ENCODE measurements at places on chromosomes 4 and X.

DNA sequence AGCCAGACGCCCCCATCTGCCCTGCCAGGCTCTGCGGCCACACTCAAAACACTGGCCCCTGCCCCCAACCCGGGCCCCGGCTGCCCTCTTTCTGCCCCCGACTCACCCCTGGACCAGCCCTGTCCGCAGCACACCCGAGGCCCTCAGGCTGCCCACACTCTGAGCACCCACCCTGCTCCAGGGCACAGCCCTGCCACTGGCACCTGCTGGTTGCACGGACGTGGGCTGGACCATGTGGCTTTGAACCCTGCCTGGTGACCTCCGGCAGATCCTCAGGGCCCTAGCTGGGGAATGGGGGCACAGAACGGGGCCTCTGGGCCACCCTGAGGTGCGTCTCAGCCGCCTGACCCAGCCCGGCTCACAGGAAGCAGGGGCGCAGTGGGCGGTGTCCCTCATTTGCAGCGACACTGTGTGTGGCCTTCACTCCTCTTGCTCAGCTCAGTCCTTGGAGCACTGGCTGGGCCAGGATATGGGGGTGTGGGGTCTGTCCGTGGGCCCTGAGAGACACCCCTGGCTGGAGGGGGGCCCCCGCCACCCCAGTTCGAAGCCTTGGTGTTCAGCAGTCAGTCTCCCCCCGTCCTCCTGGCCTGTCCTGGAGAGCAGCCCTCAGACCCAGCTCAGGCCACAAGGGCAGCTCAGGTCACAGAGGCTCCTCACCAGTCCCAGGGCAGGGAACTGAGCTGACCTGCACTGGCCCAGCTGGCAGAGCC is 73.2 kb downstream of the FAM53A start:
- no peak for DNase-seq

DNA sequence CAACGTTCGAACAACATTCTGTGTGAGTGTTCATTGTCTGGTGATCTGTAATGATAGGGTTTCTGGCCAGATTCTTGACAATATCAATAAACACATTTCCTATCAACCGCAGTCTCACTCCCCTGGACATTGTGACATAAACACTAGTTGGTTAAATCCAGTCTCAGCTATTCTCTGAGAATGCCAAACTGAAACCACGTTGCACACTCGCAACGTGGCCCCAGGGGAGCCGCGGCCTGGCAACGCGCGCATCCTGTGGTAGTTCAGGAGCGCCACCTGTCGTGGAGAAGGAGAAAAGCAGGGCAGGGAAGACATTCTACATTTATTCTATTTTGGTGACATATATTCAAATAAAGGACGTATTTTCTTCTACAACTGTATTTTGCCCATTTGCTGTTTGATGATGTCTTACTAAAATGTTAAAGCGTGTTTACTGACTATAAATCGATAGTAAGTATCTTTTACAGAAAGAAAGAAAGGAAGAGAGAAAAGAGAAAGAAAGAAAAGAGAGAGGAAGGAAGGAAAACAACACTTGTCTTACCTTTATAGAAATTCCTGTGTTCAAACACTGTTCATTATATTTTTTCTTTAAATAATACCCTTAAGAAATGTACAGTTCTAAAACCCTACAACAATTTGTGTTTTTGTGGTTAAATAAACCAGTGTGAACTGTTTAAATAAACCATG is 738.3 kb upstream of the FRG1 start:
- peak; percentile 38 for DNase-seq

- no peak for DNase-seq
Observed at GRCh38 chrX:9659571-9660195, 106.0 kb downstream of the GPR143 start.

DNA sequence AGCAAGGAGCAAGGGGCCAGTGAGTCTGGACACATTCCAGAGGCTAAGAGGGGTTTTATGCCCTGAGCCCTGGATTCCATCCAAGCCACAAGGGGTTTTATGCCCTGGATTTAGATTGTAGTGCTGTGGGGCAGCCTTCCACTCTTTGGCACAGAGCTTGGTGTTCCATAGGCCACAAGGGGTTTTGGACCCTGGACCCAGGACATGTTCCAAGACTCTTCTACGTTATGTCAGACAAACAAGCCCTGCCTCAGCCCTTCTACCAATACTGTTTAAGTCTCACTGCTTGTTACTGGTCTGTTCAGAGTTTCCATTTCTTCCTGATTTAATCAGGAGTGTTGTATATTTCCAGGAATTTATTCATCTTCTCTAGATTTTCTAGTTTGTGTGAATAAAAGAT is 12.8 kb upstream of the SCARB2 start:
- DNase-seq = no peak

GRCh38 chrX:50920132-50920531 is 9.6 kb downstream of the BMP15 start:
- no peak for DNase-seq

GRCh38 chr4:73669410-73670183 is 49.4 kb upstream of the RASSF6 start:
- no peak for DNase-seq

GRCh38 chr4:120290553-120290952 is 223.9 kb upstream of the MAD2L1 start:
- no peak for DNase-seq

GRCh38 chrX:6693051-6693450 is 158.1 kb upstream of the VCX3A start:
- DNase-seq = no peak

GRCh38 chr4:154877110-154877760 is 96.2 kb downstream of the RBM46 start:
- peak; percentile 8 for DNase-seq

- no peak for DNase-seq
Observed at GRCh38 chrX:80014141-80014940, at the start of gene TBX22. TSS of gene TBX22 (plus strand) at chrX:80014753. CDS start at chrX:80022270, 7,517 bp downstream.

- DNase-seq = no peak
Observed at GRCh38 chr4:82500435-82501153, 61.2 kb downstream of the TMEM150C start.

GRCh38 chrX:46744009-46744408 is 14.9 kb downstream of the SLC9A7 start:
- DNase-seq = no peak

DNA sequence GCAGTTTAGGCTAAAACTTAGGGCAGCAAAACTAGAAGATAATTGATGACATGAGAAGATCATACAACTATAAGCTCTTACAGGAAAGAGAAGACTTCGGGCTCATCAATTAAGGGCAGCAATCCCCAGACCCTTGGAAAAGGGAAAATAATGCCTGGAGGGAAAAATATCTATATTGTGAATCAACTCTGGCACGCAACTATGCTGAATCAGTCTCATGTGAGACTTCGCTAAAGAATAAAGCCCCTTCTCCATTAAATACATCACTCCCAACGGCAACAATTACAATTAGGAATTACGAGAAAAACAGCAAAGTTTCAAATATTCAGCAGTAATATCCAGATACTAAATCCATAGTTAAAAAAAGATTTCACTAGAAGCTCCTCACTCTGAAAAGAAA is 2016.8 kb upstream of the IGFBP7 start:
- no peak for DNase-seq

GRCh38 chr4:84952004-84952403 is 14.5 kb downstream of the WDFY3 start:
- DNase-seq = no peak

DNA sequence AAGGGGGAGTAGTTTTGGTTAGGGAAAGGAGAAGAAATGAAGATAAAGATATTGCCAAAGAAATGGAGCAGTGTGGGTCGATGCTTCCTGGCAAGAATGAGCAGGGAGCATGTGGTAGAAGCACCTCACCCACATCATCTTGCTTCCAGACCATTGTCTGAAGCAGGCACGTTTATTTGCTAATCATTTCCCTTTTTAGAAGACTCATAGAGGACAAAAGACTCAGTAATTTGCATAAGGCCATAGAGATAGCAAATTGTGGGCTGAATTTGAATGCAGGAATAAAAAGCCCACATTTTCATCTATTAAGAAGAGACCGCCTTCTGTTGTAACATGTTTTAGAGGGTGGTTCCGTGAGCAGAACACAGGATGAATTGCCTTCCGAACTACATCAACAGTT is 275.2 kb upstream of the FAT4 start:
- no peak for DNase-seq

DNA sequence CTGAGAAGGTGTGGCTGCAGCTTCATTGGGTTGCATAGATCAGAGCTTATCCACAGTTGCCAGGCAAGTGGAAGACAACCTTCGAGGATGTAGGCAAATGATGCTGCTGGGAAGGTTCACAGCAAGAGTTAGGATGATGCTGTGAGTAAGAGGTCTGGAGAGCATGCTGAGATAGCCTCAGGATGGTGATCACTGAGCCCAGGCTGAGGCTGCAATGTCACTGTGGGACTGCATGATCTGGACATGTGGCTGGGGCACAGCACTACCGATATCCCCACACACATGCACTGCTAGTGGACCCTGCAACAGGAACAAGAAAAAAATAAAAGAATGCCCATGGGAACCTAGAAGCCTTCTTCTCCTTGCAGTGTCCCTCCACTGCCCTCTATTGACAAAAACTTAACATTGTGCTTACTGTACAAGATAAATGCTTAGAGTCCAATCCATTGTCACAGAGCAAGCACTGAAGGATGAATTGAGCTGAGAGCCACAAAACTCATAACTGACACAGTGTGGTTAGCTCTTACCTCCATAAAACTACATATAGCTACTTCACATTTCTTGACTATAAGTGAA is 105.6 kb downstream of the CNKSR2 start:
- peak; percentile 24 for DNase-seq

DNA sequence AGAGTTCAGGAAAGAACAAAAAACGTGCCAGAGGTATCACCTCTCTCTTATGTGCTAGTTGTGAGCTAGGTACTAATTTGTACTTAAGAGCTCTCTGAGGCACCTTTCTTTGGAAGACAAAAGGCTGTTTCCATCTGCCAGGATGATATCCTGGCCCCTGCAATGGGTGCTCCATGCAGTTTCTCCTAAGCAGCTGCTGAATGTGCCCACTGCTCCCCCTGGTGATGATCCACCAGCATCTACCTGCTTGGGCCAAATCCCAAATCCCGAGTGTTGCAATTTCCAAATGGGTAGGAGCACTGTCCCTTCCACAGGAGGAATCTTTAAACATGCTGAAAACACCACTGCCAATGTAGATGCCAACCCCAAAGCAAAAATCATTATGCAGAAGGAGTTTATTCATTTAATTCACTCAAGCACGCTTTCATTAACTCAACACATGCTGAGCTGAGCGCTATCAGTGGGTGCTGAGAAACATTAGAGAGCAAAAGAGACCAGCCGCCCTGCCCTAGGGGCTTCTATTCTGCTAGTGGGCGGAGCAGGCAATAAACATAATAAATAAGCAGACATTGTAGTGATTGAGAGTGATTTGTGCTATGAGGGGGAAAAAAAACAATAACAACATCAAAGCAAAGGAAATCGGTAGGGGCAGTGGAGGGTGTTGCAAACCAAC is 69.6 kb upstream of the C4orf50 start:
- DNase-seq = peak; percentile 19

GRCh38 chrX:19030805-19031204 is 46.9 kb upstream of the PHKA2 start:
- DNase-seq = no peak

DNA sequence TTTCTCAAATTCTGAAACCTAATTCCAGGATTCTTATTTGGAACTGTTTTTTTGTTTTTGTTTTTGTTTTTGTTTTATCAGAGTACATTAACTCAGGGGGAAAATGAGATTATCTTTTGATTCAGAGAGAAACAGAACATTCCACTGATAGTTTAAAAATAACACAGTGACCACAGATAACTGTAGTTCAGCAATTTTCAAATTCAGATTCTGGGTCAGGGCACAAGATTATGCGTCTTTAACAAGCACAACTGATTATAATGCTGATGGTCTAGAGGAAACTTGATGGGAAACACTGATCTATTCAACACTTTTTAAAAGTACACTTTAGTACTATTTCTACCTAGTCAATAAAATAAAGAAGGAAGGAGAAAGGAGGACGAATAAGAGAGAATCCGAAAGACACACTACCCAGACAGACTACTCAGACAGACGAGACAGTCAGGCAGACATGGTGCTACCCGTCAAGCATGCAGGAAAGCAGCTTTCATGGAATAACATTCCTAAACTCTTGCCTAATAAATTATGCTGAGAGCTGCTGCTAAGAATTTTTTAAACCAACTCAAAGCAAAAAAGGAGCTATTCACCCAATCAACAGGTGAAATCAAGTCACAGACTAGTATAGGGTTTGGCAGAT is 59.0 kb downstream of the APBB2 start:
- no peak for DNase-seq

Data from erythroblast (primary cell).